ENCODE measurements at places on chromosomes 4 and X.
A peak's percentile ranks its signal among the peaks of the same experiment; 100 is the strongest.

- no peak for DNase-seq
Measured at GRCh38 chrX:34653811-34654210, 3.3 kb downstream of the TMEM47 start.

DNA sequence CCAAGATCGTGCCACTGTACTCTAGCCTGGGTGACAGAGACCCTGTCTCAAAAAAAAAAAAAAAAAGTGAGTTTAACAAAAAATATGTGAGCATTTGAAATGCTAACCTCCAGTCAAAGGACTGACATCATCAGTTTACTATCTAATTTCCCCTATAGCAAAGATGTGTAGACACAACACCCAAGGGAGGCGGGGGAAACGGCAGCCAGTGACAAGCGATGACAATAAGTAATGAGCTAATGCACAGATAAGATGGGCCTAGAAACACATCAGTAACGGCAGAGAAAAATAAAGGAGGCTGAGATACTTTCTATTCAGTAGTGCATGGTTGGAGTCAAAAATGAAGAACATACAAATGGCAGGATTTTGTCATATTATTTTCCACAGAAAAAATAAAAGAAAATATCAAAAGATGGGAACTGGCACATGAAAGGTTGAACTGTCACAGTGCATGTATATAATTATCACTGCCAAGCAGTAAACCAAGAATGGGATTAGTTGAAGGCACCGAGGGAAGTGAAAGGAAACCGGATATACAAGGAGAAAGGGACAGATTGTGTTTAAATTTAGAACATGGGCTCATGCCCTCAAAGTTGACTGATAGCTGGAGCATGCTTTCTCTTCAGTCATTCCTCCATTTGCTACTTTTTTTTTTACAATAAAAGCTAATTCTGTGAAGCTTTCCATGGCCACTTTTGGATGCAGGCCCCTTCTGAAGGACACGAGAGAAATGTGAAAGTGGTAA, 41.8 kb downstream of the IGFBP7 start:
- DNase-seq = no peak

- DNase-seq = no peak
Measured at GRCh38 chr4:105058177-105058812, 88.4 kb upstream of the TET2 start.

DNA sequence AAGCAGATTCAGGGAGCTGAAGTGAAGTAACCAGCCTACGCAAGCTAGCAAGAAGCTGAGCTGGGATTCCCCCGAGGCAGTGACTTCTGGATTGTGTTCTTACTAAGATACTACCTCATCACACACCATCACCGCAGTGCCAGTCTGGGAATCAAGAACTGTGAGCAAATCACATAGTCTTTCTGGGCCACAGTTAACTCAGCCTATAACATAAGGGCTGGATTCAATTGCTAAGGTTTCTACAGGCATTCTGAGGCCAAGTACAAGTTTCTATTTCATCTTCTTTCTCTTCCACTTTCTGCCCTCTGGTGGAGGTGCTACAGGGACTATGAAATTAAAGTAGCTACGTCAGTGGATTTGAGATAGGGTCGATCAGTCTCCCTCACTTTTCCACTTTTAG, 1.4 kb upstream of the CORIN start:
- peak; percentile 7 for DNase-seq

GRCh38 chrX:119206203-119206602, 29.9 kb upstream of the PGRMC1 start:
- DNase-seq = no peak

- no peak for DNase-seq
Measured at GRCh38 chr4:14888790-14889572, 113.3 kb upstream of the CPEB2 start.
